ENCODE measurements at places on chromosomes 16 and 17.

- no peak for DNase-seq
Measured at GRCh38 chr17:61442878-61443474, 9.2 kb upstream of the TBX4 start.

DNA sequence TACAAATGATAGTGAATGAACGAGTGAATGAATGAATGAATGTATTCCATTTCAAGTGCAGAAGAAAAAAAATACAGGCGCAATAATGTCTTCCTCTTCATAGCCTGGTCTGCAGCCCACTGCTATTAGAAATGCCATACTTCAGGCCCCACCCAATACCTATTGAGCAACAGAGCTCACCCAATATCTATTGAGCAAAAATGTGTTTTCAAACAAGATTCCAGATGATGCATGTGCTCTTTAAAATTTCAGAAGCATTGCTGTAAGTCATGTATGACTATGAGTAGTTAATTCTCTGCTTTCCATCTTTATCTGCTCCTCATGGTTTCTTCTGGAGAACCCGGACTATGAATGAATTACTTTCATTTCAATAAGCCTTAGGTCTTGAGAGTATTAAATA, 308.2 kb downstream of the XYLT1 start:
- no peak for DNase-seq

DNA sequence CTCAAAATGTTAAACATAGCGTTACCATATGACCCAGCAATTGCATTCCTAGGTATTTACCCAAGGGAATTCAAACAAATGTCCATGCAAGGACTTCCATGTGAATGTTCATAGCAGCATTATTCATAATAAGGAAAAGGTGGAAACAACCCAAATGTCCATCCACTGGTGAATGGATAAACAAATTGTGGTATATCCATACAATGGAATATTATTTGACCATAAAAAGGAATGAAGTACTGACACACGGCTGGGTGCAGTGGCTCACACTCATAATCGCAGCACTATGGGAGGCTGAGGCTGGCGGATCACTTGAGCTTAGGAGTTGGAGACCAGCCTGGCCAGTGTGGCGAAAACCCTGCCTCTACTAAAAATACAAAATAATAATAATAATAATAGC, 24.1 kb upstream of the GOSR2 start:
- no peak for DNase-seq

DNA sequence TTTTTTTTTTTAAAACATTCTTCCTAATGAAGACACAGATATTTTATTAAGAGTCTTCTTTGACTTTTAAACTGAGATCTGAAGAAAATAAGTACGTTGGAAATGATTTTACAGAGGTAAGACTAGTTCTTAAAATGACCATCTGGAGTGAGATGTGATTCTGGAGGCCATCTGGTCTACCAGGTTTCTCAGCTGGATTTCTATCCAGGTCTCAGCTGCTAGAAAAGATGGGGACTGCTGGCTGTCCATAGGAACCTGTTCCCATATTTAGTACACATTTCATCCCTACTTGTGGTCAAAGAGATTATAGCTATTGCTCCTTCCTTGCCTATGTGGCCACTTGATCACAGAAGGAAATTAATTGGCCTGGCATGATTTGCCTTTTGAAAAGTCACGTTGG, 12.2 kb downstream of the PMFBP1 start:
- no peak for DNase-seq

GRCh38 chr16:87185308-87185707, 131.9 kb downstream of the C16orf95 start:
- DNase-seq: no peak

DNA sequence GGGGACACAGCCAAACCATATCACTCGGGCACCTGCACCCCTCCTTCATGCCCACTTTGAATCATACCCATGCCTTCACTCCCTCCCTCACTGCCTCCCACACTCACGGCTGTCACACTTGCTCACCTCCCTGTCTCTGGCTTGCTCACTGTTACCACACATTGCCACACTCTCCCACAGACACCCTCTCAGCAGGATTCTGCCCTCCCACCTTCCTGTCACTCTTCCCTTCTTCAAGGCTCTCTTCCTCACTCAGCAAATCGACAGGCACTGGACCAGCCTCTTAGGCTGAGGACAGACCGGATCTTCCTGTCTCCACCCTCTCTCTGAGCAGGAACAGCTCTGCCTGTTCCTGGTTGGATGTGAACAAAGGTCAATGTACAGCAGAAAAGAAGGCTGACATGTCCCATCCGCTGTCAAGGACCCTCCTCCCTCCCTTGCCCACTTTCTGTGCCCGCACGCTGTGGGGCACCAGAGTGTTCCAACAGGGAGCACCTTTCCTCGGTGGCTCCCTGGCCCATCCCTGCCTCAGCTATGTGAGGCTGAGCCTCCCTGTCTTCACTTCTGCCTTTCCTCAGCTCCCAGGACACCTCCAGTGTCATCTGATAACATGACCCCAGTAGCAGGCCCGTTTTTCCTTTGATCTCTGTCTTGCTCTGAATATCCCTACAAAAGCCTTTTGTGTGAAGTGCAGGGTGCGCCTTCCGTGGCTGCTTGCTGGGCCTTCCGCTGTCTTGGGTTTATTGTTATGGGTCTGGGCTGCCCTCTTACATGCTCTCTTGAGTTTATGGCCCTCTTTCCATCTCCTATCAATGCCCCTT, 47.0 kb downstream of the CCDC182 start:
- DNase-seq: no peak

GRCh38 chr17:73090396-73091202, 1.9 kb downstream of the SLC39A11 start:
- DNase-seq: no peak

DNA sequence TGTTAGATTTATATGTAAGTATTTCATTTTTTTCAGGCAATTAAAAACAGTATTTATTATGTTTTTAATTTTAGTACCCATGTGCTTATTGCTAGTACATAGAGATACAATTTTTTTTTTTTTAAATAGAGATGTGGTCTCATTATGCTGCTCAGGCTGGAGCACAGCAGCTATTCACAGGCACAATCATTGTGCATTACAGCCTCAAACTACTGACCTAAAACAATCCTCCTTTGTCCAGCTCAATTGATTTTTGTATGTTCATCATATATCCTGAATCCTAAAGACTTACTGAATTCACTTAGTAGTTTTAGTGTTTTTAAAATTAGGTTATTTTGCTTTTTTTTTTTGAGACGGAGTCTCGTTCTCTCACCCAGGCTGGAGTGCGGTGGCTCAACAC, 26.3 kb downstream of the SPECC1 start:
- DNase-seq: no peak

DNA sequence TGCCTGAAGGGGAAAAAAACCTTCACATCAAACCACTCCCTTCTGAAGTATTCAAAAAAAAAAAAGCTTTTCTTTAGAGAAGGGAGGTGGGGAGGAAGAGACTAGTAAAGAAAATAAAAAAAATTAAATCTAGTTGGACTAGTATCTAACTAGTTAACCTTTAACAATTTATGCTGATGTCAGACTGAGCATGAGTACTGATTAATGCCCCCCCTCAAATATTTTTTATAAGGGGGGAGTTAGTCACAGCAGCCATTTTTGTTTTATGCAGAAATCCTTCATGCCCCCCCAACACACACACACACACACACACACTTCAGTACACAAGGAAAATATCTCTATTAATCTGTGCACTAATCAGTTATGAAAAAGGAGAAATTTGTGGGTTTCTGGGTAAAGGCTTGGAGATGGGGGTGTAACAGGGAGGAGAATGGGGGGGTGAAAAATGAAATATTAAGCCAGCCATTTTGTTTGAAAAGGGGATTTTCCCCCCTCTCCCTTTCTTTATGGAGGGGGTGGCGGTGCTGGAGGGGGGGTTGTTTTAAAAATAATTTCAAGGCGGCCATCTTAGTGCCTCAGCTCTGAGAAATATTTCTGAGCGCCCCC, 4.7 kb upstream of the CHD3 start:
- DNase-seq: no peak

- DNase-seq: no peak
Measured at GRCh38 chr17:19372866-19373504, 5.3 kb upstream of the MAPK7 start.

DNA sequence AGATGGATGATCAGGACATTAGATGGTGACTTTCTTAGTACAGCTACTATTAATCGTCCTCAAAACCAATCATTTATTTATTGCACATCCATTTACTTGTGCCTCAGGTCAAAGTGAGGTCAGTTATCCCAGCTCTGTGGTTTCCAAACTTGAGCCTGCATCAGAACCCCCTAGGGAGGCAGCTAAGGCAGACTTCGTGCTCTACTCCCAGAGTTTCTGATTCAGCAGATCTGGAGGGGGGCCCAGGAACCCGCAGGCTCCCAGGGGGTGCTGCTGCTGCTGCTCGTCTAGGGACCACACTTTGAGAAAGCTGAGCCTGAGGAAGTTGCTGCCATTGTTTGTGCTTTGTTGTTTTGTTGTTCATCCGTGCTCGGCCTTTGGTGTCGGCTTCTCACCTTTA, 44.0 kb upstream of the CLEC18B start:
- no peak for DNase-seq

DNA sequence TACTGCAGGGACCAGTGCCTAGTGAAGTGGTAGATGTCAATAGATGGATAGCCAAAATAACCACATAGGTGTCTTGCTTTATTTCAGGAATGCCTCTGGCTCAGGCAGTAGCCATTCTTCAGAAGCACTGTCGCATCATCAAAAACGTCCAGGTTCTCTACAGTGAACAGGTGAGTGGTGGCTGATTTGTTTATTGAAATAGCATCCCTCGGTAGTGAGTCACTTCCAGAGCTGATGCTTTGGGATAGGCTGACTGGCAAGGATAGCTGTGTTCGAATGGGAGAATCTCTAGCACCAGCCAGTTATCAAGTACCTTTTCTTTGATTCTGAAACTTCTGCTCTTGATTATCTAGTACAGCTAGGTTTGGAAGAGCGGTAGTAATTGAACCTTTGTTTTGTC, 10.3 kb downstream of the PHAF1 start:
- no peak for DNase-seq

DNA sequence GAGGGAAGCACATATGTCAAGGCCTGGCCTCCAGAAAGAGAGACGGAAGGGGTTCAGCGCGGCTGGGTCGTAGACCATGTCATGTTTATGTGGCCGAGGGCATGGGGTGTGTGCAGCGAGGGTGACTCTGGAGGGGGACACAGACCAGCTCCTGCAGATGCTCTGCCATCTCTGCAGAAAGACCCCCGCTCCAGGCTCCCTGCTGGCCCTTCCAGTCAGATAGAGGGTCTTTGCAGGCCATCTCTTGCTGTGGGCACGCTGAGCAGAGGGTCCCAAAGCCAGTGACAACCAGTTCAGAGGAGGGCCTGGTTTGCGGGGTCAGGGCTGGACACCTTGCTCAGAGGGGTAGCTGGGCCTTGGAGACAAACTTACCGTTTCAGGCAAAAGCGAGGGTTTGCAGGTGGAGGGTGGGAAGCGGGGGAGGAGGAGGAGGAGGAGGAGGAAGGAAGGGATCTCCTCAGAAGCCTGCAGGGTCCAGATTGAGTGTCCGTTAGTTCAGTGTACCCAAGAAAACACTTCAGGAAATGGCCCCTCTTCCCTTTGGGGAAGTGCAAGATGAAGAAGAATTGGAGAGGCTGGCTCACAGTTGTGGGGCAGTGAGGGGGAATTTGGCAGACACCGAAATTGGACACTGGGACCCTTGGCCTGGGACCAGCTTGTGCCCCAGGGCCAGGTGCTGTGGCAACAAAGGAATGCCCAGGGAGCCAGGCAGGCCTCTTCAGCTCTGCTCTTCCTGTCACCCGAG, 102.8 kb downstream of the CMIP start:
- DNase-seq: no peak

GRCh38 chr16:64858076-64858475, 263.8 kb downstream of the CDH11 start:
- DNase-seq: no peak

- no peak for DNase-seq
Measured at GRCh38 chr16:49280841-49281371, 732 bp downstream of the CBLN1 start.

GRCh38 chr16:10171221-10171620, 11.0 kb downstream of the GRIN2A start:
- DNase-seq: no peak

- no peak for DNase-seq
Measured at GRCh38 chr17:79125503-79125902, 50.9 kb downstream of the ENGASE start.

- DNase-seq: no peak
Measured at GRCh38 chr17:40355804-40356758, 8.5 kb downstream of the GJD3 start.

GRCh38 chr17:41547378-41547841, 19.3 kb upstream of the KRT19 start:
- no peak for DNase-seq

- no peak for DNase-seq
Measured at GRCh38 chr17:10744501-10745000, 14.7 kb upstream of the TMEM220 start.

- peak; percentile 42 for DNase-seq
Measured at GRCh38 chr17:80485846-80486245, 9.4 kb upstream of the NPTX1 start.

DNA sequence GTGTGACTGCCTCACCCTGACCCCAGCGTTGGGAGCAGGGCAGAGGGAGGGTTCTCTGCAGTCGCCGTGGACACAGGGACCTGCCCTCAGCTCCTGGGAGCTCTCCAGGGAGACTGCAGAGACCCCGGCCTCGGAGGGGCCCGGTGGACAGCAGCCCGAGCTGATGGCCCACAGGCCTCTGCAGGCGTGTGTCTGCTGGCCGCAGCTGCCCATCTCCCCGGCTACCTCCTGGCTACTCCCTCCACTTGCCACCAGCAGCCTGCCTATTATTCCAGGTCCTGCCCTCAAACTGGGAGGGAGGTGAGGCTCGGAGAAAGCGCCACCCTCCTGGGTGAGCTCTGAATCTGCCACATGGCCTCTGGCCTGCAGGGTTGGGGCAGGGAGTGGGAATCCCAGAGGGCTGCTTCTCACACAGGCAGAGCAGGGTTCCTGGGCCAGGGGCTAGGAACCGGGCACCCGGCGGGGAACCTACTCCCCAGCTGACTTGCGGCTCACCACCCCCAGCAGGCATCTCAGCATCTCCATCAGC, 7.2 kb downstream of the SLC16A5 start:
- DNase-seq: no peak

DNA sequence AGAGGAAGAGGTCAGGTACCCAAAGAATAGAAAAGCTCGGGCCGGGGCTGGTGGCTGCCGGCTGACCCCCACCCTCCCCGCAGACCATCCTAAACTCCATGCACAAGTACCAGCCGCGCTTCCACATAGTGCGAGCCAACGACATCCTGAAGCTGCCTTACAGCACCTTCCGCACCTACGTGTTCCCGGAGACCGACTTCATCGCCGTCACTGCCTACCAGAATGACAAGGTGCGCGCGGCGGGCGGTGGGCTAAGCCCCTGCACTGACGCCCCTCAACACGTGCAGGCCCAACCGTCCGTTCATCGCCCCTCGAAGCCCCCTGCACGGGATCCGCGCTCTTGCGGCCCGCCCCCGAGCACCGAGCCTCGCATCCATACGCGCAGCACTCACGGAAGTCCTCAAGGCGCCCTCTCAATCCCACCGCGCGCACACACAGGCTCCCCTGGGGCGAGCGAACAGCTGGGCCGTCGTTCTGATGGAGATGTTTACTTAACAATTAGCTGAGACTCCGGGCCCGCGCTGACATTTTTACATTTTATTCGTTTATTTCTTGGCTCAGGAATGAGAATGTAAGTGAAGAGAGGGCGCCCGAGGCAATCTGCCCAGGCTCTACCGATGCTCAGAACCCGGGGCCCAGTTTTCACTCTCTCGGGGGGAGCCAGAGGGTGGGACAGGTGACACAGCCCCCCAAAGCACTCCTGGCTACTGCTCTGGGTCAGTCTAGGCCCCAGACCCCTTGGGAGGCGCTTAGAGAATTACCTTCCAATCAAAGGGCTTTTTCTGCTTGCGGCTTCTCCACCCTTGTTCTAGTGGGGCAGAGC, 3.5 kb downstream of the TBX2 start:
- no peak for DNase-seq

GRCh38 chr16:6267682-6268081, 1065.0 kb upstream of the RBFOX1 start:
- no peak for DNase-seq

Data from thymus (tissue), 14 donors.